ENCODE measurements at places on chromosomes 12 and 14. TPM values are rescaled to one million over a fixed set of nuclear protein-coding genes. Genes with fewer than 3 reads are reported as not detected.

GRCh38 chr14:101857226-101857625 is 95.7 kb downstream of the PPP2R5C start:
- peak; percentile 17 for DNase-seq

DNA sequence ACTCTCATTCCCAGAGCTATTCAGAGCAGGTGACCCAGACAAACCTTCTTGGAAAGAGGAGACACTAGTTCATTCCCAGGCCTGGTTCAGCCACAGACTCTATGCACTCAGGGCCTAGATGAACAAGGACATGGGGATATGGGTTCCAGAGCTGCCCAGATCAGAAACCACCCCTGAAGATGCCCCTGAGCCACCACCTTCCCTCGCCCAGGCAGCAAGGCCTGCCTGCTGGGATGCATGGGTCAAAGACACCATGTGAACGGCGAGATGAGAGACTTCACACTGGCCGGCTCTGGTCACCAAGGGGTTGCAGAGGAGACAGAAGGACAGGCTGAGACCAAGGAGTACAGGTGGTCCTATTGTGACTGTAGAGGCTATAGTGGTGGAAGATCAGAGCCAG is 4.1 kb downstream of the SERPINA12 start:
- no peak for DNase-seq

Gene CCDC184
- total RNA-seq = not detected

DNA sequence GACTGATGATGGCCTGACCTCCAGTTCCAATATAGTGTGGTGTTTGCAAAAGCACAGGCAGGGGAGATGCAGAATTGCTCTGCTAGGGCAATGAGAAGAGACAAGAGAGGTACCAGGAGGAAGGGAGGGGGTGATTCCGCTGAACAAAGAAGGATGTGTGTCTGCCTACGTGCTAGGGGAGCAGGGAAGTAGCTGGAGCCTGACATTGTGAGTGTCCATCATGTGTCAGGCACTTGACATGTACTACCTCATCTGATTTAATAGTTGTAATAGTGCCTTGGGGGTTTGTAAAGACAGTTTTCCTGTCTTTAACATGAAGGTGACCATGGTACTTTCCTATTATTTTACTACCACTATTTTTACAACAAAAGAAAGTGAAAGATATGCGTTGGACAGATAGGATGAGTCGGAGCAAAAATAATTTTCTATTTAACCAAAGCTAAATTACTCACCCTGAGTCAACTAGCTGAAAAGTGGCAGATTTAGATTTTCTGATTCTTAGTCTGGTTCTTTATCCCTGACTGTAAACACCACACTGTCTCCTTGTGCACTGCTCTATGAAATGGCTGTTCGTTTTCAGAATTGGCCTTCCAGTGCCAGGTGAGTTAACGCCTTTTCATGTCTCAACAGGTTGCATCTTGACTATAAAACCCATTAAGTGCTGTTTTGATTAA is 33.7 kb upstream of the TEAD4 start:
- DNase-seq = peak; percentile 40

DNA sequence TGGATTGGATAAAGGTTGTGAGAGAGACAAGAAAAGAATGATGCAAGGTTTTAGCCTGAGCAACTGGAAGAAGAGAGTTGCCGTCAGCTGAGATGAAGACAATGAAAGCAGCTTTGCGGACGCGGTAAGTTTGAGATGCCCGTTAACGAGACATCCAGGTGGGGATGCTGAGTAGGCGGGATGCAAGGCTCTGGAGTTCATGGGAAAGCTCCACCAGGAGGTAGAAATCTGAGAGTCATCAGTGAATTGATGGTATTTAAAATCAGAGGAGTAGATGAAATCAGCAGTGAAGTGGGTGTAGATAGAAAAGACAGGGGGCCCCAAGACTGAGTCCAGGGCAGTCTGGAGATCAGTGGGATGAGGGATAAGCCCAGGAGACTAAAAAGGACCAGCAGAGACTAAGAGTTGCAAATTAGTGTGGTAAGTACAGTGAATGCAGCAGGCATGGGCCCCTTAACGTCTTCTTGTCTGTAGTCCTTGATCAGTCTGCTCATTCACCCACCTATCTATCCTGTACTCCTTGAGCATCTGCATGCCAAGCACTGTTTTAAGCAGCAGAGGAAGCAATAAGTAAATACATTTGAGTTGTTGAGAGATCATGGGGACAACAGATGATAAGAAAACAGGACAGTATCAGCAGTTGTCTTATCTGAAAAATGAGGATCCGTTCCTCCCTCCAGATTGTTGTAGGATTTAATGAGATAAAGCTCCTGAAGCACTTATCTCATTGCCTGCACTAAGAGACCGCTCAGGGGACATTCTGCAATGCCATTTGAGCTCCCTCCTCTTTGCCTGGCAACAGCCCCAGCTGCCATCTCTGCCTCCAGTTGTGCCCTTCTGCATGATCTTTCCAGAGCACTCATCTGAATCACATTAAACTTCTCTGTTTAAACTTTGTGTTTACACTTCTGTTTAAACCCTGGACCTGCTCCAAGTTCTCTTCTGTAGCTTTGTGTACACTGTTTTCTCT is 91.5 kb downstream of the APAF1 start:
- DNase-seq = peak; percentile 51

- DNase-seq = no peak
Measured at GRCh38 chr12:38875586-38876228, 29.7 kb downstream of the CPNE8 start.

DNA sequence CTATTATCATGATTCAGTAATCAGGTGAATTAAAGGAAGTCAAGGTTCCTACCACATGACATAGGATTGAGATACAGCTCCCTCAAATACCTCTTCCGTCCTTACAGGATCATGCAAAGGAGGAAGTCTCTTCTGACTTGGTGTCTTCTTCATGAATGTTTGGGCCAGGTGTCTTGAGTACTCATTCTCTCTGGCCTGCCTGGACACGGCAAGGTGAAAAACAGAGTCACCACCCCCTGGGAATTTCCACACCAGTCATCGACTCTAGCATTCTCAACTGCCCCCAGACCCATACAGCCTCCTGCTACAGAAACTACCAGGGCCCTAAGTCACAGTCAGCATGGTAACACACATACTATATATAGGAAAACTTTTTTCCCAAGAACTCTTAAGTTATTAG is 44.9 kb upstream of the LTBP2 start:
- DNase-seq = no peak

DNA sequence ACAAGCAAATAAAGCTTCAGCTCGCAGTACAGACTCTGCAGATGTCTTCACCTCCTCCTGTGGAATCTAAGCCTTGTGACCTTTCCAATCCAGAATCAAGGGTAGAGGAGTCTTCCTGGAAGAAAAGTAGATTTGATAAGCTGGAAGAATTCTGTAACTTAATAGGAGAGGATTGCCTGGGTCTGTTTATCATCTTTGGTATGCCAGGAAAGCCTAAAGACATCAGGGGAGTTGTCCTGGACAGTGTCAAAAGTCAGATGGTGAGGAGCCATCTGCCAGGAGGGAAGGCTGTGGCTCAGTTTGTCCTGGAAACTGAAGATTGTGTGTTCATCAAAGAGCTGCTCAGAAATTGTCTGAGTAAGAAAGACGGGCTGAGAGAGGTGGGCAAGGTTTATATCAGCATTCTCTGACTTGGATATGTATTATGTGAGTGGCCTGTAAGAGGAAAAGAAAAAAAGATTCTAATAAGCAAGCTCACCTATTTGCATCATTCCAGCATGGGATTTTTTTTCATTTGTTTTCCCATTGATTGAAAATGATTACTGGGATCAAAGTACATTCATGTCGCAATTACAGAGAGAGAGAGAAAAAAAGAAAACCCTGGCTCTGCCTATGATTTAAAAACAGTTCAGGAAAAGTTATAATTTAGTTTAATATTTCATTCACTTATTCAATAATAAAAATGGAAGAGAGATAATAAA is 767 bp downstream of the REP15 start:
- DNase-seq = no peak

DNA sequence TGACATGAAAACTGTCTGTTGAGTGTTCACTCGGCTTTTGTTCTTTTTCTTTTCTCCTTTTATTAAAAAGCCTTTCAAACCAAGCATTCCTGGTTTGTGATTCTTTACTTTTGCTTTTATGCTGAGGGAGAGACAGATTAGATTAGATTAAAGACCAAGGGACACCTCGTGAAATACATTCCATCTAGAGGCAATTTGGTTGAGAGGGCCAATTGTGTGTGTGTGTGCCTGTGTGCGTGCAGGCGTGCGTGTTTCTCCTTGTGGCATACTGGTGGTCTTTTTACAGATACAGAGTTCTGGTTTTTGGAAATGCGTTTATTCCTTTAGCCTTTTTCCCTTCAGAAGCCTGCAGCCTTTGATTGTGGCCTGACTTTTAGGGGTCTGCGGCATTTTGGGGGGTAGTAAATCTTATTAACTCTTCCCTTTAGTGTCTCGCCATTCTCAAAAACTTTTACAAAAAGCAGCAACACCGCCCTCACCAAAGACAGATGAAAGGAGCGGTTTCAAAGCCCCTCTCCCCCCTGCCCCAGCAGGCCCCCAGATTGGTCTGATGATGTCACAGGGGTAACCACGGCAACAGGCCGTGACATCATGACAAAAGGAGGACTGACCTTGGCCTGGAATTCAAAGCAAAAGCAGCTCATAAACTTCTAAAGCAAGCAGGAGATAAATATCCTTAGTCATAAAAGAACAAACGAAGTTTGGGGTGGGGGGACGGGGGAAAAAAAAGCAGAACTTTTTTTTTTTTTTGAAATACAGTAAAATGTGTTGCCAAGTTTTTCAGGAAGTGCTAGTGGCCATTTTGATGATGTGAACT is 84.1 kb upstream of the TBX3 start:
- DNase-seq = peak; percentile 66

DNA sequence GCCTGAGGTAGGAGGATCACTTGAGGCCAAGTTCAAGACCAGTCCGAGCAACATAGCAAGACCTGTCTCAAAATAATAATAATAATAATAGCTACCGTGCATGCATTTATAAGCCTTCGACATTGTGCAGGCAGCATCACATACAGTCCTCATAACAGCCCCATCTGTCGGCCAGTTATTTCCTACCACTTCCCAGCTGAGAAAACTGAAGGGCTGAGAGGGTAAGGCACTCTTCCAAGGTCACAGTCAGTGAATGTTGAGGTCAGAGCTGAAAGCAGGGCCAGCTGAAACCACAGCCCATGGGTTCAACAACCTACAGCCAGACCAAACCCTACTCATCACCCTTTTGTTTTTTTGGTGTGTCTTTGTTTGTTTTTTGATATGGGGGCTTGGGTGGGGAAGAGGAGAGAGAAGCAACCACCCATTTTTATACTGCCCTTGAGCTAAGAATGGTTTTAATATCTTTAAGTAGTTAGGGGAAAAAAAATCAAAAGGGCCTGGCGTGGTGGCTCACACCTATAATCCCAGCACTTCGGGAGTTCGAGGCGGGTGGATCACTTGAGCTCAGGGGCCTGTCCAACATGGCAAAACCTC is 16.8 kb upstream of the ITPK1 start:
- DNase-seq = peak; percentile 43

DNA sequence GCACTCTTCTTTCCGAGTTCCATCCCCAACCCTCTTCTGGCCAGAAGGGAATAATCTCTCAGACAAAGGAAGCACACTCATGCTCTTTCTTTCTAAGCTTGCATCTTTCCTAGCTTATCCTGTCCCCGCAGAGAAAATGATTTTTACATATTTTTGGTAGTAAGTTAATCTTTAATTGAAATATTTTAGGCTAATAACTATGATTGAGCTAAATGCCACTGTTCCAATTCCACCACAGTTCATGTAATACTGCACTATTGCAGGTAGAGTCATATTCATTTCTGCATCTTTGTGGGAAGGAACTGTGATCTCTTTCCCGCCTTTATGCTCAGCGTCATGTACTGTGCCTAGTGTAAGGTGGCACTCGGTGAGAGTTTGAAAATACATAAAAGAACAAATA is 158.9 kb upstream of the FOXG1 start:
- DNase-seq = no peak

DNA sequence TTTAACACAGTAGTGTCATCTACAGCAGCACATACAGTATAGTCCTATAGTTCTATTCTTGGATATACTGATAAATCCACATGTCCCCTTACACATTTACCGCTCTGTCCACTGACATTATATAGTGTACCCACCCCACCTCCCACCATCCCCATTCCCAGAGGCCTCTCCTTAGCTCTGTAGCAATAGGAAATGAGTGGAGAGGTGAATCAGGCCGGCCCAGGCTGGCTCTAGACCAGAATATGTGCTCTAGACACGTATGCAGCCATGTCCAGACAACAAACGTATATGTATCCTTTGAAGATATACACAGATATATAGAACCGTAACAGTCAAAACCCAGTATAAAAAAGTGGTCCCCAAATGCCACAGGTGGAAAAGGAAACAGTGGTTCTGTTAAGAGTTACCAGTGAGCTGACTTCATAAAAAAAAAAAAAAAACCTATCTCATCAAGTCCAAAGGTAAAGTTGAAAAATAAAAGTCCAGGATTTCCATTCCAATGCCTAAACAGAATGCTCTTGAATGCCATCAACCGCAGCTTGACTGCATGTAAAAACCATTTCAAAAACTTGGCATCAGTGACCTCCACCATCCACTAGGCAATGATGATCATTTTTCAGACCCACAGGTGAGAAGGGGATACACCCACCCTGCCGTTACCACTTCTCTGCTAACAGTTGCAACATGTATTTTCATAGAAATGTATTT is 16.7 kb downstream of the EGLN3 start:
- peak; percentile 31 for DNase-seq

DNA sequence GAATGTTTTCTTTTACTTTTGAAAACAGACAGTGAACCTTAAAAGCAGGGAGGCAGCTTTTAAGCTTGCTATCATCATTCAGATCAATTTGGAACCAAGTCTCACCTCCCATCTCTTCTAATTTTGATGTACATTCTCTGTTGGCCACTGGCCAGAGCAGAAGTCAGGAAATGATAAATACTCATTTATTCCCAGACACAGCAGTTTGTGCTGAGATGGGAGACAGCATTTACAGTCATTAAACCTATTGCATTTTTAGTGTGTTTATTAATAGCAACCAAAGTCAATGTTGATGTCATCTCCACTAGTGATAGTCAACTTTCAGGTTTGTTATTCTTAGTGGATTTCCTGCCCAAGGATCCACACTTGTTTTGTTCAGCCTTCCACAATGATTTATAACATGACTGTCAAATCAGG is 320.0 kb upstream of the ATP2B1 start:
- peak; percentile 65 for DNase-seq

GRCh38 chr14:55588259-55588699 is 8.3 kb downstream of the KTN1 start:
- peak; percentile 71 for DNase-seq

GRCh38 chr12:15688838-15689625 is 100.2 kb downstream of the EPS8 start:
- no peak for DNase-seq

Gene RFX4
- total RNA-seq = not detected

DNA sequence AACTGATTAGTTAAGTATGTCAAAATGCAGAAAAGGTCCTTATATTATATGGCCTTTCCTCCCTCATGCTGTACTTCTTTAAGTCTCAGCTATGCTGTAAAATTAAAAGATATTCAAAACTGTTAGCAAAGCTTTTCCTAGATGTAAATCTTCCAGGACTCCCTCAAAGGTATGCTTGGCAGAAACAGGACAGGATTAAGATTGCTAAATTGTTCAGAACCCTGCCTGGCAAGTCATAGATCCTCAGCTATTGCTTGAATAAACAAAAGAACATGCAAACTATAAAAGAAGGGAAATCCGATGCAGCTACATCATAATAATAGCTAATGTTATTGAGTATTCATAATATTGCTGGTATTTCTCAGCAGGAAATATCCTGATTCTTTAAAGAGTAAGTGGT is 322.6 kb downstream of the CCDC91 start:
- DNase-seq = no peak
